Peyer's patch (tissue), 4 donors: ENCODE measurements at places on chromosomes 3 and 15. TPM values are rescaled to one million over a fixed set of nuclear protein-coding genes. Genes with fewer than 3 reads are reported as not detected.

The SUCNR1 gene
- total RNA-seq = not detected

The P2RY12 gene
- total RNA-seq = 3.3 TPM

The DCUN1D1 gene
- 27.2 TPM for total RNA-seq

The SPSB4 gene
- 0.35 TPM for total RNA-seq

The HTR3E gene
- 1.2 TPM for total RNA-seq

- DNase-seq = no peak
These were observed 108.4 kb upstream of the DPH6 start for GRCh38 chr15:35654332-35654731.

GRCh38 chr3:159234306-159234705 lies 432.5 kb downstream of the MFSD1 start:
- no peak for DNase-seq
